ENCODE measurements at places on chromosomes 2 and 18. TPM values are rescaled to one million over a fixed set of nuclear protein-coding genes. Genes with fewer than 3 reads are reported as not detected.

Gene MRO
- 1.4 TPM for total RNA-seq

Gene AFF3
- 15.5 TPM for total RNA-seq

DNA sequence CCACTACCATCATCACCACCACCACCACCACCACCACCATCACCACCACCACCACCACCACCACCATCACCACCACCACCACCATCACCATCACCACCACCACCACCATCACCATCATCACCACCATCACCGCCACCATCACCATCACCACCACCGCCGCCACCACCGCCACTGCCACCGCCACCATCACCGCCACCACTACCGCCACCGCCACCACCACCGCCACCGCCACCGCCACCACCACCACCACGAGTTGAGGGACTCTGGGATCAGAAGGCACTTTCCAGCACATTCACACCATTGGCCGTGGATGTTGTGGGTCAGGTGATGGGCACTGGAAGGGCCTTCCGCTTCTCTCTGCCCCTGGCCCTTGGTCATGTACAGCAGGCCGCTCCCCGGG, 48.8 kb downstream of the ODC1 start:
- no peak for DNase-seq

- DNase-seq: peak; percentile 58
Observed at GRCh38 chr2:239595726-239596125, 194.9 kb upstream of the HDAC4 start.

Gene SPP2
- total RNA-seq: not detected

Gene CYS1
- 3.0 TPM for total RNA-seq

DNA sequence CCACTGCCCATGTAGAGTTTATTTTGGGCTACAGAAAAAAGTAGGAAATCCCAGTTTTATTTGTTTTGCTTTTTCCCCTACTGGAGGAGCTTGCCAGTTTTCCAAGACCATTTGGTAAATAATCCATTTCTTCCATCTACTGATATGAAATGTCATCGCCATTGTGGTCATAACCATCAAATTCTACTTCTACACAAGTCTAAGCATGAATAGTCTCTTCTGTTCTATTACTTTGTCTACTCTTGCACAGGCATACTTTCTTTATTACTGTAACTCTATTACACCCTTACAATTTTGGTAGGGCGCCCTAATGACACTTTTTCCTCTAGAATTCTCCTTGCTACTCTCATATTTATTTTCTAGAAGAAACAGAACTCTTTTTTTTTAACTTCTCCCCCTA, 120.7 kb downstream of the ATAD2B start:
- no peak for DNase-seq

DNA sequence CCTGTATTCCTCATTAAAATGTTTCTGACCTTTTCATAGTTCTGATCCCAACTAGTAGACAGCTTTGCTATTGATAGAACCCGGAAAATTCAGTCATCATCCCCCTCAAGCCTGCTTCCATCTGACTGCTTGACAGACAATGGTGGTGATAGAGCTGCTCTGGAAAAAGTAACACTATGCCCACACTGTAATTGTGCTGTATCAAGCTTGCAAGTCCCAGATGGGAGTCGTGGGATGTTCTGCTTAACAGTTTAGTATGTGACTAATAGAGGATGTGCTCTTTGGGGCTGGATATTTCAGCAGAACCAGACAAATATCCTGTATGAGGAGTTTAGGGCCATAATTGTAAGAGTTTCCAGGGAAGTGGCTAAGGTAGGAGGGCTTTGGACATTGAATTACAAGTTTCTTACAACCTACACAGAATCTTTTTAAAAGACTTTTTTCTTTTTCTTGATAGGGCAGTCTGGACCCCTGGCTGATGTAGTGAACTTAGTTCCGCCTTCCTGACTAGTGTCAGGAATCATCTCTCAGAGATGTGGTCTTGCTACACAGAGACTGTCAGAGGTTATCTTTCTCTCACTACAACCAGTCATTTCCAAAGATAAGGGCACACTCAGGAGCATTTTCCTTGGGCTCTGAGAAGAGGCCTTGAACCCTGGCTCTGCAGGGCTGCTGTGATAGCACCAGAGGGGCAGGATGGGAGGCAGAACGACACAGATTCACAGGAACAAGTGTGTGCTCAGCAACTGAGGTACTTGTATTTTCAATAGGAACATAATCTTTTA, 158.0 kb upstream of the RBMS1 start:
- DNase-seq: no peak

Gene TRIM43
- not detected for total RNA-seq

DNA sequence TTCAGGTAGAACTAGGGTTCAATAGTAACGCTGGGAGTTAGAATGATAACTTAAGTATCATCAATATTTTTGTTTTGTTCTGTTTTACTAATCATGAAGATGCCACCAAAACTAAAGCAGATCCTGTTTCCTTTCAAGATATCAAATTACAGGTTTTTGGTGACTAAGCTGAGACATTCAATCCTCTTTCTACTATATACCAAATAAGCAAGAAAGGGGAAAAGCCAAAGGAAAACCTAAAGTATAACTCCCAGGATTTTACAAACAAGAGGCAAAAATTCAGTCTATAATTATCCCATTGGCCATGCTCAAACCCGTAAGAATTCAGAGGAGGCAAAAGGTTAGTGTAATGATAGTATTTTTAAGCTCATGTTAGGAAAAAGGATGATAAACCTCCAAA, 175.2 kb upstream of the CCDC150 start:
- DNase-seq: no peak

Gene CXCR2
- 2.0 TPM for total RNA-seq

DNA sequence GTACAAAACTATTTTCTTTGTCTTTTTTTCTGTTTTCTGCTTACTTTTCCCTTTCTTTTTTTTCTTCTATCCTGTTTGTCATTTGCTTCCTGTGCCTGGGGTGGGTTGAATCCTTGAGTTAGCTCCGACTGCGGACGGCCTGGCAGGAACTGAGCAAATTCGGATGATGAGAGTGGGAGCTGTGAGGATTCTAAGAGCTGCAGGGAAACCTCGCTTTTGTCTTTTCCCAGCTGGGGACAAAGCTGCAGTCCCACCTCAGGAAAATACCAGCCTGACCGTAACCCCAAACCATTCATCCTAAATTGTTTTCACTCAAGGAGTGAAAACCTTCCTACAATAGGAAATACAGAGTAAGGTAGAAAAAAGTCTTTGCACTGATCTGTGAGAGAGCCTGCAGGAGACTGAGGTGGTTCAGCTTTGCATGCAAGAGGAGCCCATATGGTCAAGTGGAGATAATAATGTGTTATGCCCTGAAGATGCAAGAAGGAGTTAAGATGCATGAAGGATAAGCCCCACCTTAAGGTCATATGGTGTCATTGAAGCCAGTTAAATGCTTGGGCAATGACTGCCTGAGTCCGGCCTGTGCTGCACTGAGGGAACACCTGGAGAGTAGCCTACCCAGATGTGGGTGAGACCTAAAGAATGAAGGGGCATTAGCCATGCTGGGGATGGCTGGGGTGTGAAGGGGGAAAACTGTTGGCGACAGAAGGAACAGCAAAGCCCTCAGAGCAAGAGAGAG, 31.7 kb upstream of the ARL4C start:
- DNase-seq: no peak

Gene EEF1B2
- total RNA-seq: 389 TPM

- no peak for DNase-seq
Observed at GRCh38 chr2:176435729-176436128, 166.5 kb downstream of the MTX2 start.

Gene STAT4
- 2.5 TPM for total RNA-seq

GRCh38 chr18:62766266-62766665, 50.9 kb downstream of the PHLPP1 start:
- no peak for DNase-seq

DNA sequence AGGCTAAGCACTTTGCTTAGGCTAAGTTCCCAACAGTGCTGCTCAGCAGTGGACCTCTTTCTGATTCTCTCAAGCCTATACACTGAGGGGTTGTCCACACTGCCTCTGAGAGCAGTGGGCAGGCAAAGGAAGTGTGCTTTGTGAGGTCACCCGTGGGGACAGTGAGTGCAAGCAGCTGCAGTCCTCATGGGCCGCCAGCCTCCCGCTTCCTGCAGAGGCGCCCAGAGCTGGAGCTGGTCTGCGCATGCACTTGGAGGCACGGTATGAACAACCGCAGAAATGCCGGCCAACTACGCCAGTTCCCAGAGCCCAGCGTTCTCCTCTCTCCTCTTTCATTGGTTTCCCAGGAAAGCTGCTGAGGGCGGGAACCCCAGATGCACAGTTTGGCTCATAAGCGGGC, 149.5 kb upstream of the DLX2 start:
- no peak for DNase-seq

DNA sequence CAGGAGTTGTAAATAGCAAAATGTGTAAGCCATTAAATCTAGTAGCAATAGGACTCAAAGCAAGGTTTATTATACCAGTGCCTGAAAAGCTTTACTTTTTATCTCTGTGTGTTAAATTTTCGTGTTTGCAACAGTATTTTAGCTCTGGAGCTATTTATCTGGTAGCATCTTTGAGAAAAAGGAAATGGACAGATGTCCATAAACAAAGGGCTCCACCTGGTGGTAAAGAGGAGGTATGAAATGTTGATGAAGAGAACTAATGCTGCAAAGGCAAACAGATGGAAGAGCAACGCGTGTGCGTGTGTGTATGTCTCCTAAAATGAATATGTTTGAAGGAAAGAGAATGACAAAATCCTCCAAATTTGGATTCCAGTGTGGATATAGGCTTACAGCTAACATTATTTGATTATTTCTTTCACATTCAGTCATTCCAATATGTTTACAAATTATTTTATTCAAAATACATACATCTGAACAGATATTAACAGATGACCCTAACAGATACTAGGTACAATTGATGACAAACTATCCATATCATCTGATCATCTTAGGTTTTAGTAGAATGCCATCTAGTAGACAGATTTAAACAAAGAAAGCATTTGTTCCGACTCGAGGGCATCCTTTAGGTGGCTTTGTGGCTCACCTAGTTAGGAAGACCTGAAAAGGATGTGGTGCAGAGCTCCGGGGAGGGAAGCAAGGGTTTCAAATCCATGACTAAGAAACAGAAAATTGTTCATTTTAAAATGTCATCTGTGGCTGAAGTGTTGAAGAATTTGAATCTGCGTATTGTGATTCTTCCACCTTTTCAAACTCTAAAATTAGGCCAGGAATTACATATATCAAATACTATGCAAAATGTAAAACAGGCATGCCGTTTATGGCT, 383.3 kb downstream of the MTX2 start:
- DNase-seq: no peak

DNA sequence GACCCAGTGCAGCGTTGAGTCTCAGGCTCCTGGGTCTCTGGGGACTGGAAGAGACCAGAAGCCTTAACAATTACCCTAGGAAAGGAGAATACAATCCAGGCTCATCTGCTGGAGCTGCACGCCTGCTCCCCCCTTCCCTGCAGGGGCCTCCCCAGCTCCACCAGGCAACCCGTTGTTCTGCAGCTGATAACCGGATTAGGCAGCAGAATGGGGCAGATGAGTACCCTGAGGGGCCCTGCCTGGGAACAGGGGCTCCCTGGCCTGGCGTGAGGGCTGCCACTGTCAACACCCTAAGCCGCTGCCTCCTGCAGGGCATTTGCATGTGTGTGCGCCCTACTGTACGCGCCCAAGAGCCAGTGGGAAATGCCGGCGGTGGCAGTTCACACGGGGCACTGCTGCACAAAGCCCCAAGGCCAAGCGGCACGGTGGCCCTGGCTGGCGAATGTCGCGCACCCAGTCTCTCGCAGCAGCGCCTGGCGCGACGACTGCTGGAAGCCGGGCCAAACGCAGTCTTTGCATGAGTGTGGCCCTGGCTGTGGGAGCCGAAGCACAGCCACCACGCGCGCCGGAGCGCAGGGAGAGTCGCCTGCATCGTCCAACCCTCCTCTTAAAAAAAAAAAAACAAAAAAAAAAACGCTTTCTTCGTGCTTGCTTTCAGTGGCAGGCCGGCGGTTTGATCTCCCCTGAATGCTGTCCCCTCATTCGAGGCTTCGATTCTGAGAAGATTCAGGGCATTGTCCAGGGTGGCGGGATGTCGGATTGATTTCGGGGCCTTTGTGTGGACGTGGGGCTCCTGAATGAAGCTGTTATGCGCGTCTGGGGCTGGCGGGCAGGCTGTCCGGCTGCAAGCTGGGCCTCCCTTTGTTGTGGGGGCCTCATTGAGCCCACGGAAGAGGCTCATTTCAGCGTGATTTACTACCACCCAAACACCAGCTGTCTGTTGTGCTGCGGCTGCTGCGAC, 63.8 kb downstream of the SETBP1 start:
- no peak for DNase-seq

DNA sequence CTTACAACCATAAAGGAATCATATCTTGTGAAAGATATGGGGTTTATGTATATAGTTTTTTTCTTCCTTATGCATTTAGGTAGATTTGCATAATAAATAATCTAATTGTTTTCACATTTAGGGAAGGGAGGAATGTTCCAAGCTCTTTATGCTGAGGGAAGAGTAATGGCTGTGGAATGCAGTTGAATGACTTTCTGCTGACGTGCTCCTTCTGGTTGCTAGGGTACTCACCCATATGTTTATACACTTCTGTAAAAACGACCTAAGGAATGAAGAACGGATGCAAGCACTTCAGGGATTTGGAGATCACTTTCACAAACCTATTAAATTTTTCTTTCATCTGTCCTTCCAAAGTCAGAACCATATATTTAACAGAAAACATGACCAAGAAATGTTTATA, 29.2 kb upstream of the PPP4R1 start:
- no peak for DNase-seq

Gene RIT2
- not detected for total RNA-seq

DNA sequence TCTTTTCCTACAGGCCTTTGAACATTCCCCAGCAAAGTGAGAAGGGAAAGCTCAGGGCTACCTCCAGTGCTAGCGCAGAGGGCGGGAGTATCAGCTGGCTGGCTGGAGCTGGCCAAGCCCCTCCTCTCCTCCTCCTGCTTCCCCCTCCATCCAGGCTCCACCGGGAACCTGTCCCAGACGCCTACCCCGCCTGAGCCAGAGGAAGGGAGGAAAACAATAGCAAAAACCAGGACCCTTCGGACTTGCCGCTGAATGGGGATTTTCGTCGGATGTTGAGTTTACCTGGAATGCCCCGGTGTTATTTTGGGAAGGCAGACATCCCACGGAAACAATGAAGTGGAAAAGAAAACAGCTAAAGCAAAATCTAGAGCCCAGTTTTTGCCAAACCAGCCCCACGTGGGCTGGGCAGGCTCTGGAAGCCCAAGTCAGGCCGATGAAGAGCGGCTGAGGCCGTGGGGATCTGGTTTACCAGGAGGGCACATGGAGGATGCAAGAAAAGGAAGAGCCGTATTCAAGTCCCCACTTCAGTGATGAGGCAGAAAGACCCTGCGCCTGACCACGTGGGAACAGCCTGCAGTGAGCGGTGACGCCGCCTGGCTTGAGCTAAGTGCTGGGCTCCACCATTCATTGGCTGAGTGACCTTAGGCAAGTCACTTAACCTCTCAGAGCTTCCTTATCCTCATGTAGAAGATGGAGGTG, 100.4 kb upstream of the LCLAT1 start:
- DNase-seq: peak; percentile 86

All from posterior vena cava (tissue), 2 donors.